Renal pelvis (tissue), 12 donors: ENCODE measurements at places on chromosomes 1 and 21.

DNA sequence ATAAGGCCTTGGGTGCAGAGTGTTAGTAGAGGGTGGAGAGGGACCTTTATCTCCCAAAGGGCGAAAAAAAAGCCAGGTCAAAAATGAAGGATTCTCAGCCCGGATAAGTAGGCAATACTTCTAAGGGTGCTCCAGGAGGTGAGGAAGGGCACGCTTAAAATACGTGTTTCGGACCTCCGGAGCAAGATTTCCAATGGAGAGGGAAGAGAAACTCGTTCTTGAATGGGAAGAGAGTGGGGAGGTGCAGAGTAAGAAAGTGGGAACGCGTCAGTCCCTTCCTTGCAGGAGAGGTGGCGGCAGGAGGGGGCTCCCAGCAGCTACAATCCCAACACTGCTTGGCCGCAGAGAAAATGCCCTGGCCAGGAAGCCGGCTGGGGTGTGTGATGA, 581 bp downstream of the EFCAB14 start:
- no peak for DNase-seq

GRCh38 chr21:33208534-33208933, 21.2 kb upstream of the IFNAR2 start:
- no peak for DNase-seq

GRCh38 chr1:4177425-4178150, 277.5 kb upstream of the C1orf174 start:
- no peak for DNase-seq

DNA sequence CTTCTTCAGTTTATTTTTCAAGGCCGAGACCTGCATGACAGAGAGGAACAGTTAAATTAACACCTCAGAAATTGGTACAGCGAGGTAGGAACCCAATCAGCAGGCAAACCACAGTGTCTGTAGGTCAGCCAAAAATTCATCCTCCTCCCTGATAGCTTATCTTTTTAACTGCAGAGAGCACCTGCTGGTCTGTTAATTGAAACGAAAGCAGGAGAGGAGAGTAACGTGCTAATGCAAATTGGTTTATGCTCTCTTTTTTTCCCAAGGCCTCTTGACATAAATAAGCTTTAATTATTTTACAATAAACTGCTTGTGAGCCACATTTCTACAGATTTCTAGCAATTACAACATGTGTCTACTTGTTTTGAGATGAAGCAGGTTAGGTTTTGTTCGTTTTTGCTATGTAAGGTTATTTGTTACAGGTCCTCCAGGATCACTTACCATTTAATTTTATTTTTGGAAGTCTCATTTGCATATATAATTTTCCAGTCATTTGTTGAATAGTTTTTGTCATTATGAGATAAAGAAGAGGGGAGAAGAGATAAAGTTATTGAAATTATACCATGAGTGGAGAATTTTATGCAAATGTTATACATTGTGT, 179.9 kb downstream of the DENND1B start:
- DNase-seq, result no peak
